DMS79 (cell line): ENCODE measurements at places on chromosomes 16 and 17.

DNA sequence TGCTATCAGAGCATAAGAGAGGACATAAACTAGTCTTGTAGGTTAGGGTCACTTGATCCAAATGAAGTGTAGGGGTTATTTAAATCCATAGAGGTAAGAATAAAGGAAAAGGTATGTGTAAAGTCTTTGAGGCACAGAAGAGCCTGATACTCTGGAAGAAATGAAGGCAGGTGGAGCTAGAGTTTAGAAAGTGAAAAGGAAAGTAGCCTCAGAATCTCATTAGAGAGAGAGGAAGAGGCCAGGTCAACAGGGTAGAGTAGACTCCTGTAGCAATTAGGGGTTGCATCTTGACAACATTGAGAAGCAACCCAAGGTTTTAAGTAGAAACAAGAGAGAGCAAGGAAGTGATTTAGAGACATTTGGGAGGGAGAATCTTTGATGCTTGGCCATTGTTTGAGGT, 235.2 kb upstream of the SOX9 start:
- no peak for DNase-seq

DNA sequence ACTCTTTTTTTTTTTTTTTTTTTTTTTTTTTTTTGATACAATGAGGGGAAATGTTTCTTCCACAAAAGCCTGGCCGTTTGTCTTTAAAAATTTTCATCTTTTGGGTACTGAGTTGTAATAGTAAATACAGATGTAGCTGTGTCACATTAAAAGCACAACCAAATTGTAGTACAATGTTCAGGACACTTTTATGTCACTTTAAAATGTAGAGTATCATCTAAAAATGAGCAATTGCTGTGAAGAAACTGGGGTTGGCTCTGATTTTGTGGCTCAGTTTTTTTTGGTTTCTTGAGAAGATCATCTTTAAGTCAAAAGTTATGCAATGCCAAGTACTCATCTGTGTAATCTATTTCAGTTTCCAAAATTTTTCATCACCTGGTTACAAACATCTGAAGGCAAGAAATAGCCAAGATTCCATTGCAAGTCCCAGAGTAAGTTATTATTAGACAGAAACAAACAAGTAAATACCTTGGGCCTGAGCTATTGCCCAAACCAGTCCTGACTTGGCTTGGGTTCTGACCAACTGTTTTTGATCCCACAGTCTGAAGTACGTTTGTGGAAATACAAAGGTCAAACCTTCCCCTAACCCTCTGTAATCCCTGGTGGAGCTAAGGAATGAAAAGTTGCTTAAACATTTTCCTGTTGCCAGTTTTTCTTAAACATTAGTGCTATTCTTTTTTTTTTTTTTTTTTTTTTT, 717.2 kb downstream of the WWOX start:
- DNase-seq: no peak

- no peak for DNase-seq
Measured at GRCh38 chr16:85310868-85311585, 198.8 kb upstream of the CIBAR2 start.

DNA sequence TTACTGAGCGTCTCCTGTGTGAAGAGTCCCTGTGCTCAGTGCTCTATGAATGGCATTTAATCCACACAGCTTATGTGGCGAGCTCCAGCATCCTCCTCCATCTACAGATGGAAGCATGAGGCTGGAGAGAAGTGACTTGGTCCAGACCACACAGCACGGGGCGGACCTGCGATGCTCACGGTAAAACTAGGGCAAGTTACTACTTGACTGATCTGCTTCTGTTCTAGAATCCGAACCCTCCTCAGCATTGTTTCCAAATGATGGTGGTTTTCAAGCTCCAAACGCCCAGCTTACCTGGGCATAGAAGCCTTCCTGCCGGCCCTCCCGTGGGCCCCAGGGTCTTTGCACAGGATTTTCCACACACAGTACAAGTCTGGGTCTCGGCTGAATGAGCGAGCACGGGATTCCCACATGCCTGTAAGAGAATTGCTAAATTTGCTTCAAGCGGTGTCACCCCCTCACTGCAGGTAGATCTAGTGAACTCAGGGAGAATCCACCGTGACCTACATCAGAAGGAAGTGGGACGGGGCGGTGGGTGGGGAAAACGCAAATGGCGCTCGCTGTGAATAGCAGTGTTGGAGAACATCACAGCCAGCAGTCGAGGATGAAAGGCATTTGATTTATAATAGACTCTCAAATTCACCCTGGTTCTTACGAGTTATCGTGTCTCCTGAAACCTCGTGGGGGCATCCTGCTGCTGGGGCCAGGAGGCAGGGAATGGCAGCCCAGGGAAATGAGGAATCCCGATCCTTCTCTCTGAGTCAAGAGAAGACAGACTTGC, 101.1 kb downstream of the CMIP start:
- no peak for DNase-seq

DNA sequence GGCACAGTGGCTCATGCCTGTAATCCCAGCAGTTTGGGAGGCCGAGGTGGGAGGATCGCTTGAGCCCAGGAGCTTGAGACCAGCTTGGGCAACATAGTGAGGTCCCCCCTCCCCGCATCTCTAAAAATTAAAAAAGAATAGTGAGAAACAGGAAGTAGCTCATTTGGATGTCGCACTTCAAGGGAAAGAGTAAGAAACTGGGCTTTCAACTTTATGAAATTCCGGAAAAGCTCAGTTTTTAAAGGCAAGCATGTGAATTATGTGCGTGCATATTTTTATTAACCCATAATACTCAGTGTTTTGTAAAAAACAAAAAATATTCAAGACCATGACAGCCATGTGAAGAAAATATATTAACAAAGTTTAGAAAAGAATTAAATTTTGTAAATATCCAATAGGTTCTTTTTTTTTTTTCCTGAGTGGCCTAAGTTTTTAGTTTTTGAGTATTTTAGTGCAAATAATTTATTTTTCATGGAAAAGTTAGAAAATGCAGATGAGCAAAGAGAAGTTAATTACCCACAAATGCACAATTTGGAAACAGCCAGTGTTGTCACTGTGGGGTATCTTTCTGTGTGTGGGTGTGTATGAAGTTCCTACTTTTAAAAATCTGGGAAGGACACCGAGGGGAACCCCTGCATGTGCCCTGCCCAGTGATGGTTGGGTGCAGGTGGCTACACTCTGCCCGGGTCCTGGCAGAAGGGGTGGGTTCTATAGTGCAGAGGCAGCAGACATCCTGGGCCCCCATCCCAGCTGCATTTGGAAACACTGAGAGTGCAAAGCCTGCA, 40.0 kb downstream of the CIBAR2 start:
- DNase-seq: no peak

DNA sequence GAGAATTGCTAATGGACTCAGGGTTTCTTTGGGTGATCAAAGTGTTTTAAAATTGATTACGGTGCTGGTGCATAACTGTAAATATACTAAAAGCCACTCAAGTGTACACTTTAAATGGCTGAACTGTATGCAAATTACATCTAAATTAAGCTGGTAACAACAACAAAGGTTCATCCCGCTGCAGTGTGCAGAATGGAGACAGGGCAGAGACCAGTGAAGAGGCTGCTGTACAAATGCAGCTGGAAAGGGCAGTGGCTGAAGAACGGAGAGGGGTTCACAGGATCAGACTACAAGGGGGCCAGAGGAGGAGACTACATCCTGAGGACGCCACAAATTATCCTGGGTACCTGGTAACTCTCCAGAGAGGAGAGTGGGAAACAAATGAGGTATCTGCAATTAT, 9.0 kb upstream of the ITGAE start:
- no peak for DNase-seq

GRCh38 chr17:79413611-79414010, 197.2 kb downstream of the RBFOX3 start:
- peak; percentile 70 for DNase-seq
